PC-9 (cell line): ENCODE measurements at places on chromosomes 6 and 20.

- H3K36me3 ChIP-seq: no peaks in the 10 kb centered on the region
- no peak within 1 kb of the TSS for H3K27ac ChIP-seq
- peaks cover 16% of the 10 kb centered on the region for H3K4me1 ChIP-seq
- no peak for DNase-seq
Measured at GRCh38 chr6:31157513-31158139, at the start of gene CCHCR1. Gene CCHCR1 (minus strand): TSS chr6:31157802. CDS start chr6:31157600, 202 bp downstream.

GRCh38 chr6:156971153-156971885, 194.1 kb downstream of the ARID1B start:
- H3K36me3 ChIP-seq: no peaks in the 10 kb centered on the region
- no peak overlapping the region for H3K4me3 ChIP-seq
- DNase-seq: no peak
- H3K27ac ChIP-seq: no peak overlapping the region
- H3K4me1 ChIP-seq: no peaks in the 10 kb centered on the region

DNA sequence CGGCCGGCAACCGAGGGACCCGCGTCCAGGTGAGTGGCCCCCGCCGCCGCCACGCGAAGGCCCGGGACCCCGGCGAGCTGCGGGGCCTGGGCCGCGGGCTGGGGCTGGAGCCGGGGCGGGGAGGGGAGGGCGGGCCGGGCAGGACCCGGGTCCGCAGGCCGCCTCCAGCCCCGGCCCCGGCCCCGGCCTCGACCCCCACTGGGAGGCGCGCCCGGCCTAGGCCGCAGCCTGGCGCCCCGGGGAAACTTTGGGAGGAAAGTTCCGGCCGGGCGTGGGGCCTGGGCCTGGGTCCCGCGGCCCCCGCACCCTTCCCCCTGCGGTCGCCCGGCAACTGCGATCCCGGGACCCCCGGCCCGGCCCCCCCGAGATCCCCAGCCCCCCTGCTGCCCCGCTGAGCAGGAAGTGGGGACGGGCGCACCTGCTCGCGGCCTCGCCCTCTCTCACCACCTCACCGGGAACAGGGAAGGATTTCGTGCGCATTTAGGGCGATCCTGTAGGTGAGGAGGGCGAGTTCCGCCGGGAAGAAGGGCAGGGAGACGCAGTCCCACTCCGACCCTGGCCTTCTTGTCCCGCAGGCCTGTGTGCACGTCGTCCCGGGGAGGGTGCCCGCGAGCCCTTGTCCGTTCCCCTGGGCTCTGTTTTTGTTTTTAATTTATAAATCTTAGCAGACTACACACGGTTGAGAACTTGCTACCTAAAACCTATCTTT, 402 bp downstream of the OSBPL2 start:
- H3K4me3 ChIP-seq: peak overlapping the region; percentile 90
- DNase-seq: peak; percentile 51
- peak overlapping the region; percentile 41 for H3K27ac ChIP-seq

DNA sequence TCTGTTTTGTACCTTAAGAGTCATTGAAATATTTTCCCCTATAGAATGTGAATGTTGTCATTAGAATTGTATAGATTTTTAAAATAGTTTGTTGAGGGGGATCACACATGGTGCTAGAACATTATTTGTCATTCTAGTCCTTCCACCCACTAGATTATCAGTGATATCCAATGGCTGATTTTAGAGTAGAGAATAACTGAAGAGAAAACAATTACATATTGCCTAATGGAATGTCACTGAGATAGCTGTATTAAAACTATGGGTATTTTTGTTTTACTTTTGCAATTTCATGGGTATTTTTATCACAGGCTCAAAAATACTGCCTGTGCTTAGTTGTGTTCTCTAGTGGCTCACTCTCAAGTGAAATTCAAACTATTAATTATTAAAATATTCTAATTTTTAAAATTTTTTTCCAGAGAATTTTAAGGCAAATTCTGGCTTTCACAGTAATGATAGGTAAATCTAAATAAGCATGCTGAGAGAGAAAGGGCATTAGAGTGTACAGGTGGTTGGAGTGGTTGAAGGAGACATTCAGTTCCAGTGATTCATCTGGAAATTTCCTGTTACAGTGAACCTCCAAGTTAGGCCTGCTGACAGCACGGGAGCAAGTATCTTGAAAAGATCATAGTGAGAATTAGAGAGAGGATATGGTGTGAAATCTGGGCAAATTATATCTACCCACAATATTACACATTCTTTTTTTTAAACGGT, 399.6 kb downstream of the NKAIN2 start:
- no peaks in the 10 kb centered on the region for H3K36me3 ChIP-seq
- H3K27ac ChIP-seq: no peak overlapping the region
- no peak overlapping the region for H3K4me3 ChIP-seq
- H3K4me1 ChIP-seq: no peaks in the 10 kb centered on the region
- no peaks in the 10 kb centered on the region for H3K27me3 ChIP-seq

- H3K27ac ChIP-seq: no peak overlapping the region
- H3K27me3 ChIP-seq: no peaks in the 10 kb centered on the region
- H3K36me3 ChIP-seq: no peaks in the 10 kb centered on the region
- H3K4me3 ChIP-seq: no peak overlapping the region
Measured at GRCh38 chr6:164563924-164564323, 745.5 kb downstream of the C6orf118 start.

DNA sequence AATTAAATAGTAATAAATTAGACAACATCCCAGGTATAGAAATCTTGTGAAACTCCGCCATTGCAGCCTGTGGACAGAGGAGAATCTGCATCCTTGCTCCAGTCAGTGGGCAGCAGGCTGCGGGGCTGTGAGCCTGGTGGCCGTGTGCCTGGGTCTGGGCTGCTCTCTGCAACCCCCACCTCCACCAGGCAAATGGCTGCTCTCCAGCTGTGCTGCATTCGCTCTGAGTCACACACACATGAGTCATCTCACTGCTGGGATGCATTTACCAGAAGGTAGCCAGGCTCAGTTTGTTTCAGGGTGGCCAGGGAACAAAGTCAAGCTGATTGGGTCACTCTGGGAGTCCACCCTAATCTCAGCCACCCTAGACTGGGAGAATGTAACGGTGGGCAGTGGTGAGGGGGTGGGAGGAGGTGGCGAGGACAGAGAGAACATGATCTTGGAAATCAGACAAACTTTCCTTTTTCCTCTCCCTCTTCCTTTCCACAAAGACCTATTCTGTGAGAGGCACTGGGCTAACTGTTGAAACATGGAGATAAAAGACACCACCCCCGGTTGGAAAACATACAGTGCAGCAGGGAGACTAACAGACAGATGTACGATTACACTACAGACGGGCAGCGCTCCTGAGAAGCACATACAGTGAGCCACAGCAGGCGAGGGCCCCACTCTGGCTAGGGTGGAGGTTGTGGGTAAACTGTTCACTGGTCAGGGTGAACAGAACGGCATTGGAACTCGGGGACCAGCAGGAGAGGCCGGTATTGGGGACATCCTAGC, 59.2 kb downstream of the TRAM2 start:
- DNase-seq: peak; percentile 71
- no peak overlapping the region for H3K4me3 ChIP-seq
- peak overlapping the region; percentile 42 for H3K27ac ChIP-seq
- no peaks in the 10 kb centered on the region for H3K27me3 ChIP-seq
- H3K36me3 ChIP-seq: no peaks in the 10 kb centered on the region

DNA sequence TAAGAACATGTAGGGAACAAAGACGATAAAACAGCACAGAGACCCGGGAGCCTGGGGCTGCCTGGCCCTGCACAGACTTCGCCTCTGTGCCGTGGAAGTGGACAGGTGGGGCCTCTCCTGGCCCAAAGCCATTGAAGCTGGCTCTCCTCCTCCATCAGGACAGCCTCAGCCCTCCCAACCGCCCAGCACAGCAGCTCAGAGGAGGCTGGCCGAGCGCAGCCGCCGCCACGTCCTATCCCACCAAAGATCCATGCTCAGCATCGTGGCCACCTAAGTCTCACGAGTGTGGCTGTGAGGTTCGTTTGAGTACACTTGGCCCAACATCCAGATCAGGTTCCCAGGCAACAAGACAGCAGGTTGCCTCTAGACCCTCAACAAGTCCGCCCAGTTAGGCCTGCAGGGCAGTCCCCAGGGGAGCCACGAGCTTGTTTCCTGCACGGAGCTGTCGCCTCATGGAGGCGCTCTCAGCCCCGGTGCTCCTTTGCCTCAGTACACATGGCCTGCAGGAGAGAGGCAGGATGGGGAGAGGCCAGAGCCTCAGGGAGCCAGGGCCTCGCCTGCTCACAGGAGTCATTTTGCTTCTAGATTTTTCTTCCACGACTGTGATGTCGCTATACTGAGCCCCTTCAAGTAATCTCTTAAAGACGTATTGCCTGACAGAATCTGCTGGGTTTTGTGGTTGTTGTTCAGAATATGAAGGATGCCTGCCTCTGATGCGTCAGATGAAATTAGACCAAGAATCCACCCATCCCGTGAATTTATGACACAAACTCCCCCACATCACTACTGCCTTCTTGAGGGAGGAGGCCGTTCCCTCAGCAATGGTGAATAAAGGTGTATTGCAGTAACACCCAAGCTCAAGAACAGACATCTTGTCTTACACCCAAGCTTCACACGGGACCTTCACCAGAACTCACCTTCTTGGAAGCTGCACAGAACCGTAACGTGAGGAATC, 102.7 kb downstream of the RNASET2 start:
- H3K4me1 ChIP-seq: no peaks in the 10 kb centered on the region
- no peak overlapping the region for H3K4me3 ChIP-seq
- no peaks in the 10 kb centered on the region for H3K36me3 ChIP-seq
- peaks cover 6% of the 10 kb centered on the region; the same call in 1 of the 2 replicates for H3K27me3 ChIP-seq

DNA sequence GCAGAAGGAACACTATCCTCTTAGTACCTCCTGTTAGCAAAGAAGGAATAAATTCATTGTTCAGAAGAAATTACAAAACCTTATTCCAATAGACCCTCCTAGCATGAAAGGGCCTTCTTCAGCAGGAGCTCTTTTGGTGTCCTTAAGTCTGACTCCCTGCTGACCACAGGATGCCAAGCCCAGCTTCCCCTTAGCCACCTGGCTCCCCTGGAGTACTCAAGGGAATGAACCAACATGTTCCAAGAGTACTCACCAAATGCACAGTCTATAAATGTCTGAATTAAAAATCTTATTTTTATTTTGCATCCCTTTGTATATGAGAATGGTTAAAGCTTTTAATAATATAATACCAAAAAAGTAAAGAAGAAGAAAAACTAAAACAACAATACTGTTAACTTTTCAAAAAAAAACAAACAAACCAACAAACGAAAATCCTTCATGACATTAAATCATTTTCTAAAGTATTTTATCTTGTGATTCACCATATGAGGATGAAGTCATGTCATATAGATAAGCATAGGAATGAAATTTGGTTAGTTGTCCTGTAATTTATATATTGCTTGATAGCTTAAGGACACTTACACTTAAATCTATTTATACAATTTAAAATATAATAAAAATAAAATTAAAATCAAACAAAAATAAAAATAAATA, 1355.1 kb downstream of the HACE1 start:
- H3K4me3 ChIP-seq: no peak overlapping the region
- no peaks in the 10 kb centered on the region for H3K36me3 ChIP-seq
- no peak for DNase-seq

DNA sequence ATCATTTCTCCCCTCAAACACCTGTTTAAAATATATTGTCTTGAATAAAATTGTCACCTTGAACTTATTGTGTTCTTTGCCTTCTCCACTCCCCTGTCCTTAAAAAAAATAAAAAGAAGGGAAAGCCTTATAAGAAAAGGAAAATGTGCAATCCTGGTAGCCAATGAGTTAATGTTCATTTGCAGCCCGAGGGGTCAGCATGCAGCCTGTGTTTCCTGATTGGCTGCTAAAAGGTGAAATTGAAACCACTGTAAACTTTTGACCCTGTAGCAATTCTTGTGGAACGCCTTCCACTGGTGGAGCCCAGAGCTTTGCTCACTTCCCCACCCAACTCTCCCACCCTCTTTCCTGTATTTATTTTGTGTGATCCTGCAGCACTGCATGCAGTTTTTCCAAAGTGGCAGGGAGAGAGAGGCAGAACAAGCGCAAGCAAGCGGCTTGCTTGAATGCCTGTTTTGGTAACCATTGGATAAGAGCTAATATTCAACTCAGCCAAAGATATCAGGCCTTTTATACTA, 74.9 kb downstream of the NCOA3 start:
- no peaks in the 10 kb centered on the region for H3K27me3 ChIP-seq
- peaks cover 25% of the 10 kb centered on the region for H3K36me3 ChIP-seq
- H3K27ac ChIP-seq: peak overlapping the region; percentile 64
- peak; percentile 75 for DNase-seq
- peaks cover 67% of the 10 kb centered on the region for H3K4me1 ChIP-seq

GRCh38 chr20:47711046-47711752, 74.1 kb downstream of the SULF2 start:
- H3K36me3 ChIP-seq: peaks cover 43% of the 10 kb centered on the region
- DNase-seq: no peak
- H3K4me3 ChIP-seq: no peak overlapping the region
- no peak overlapping the region for H3K27ac ChIP-seq
- H3K4me1 ChIP-seq: no peaks in the 10 kb centered on the region

DNA sequence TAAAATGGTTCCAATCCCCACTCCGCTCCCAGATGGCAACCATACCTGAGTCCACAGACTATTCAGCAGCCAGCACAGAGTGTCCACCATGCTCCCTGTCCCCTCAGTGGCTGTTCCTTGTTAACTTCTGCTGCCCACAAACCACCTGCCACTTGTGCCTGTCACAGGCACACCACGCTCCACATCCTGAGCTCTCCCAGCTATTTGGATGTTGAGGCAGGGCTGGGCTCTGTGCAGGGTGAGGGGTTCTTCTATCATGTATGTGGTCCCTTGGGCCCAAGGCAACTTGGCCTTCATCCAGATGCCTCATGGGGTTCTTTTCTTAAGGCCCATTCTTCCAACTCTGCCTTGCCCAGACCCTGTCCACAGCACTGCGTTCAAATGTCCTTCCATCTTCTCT, 34.0 kb upstream of the NXT1 start:
- no peak overlapping the region for H3K4me3 ChIP-seq
- no peak overlapping the region for H3K27ac ChIP-seq
- H3K36me3 ChIP-seq: no peaks in the 10 kb centered on the region
- 0 out of 2 replicates have a peak, but pooled peaks cover 8% of the 10 kb centered on the region for H3K4me1 ChIP-seq

- H3K27ac ChIP-seq: peak overlapping the region; percentile 86
- peaks cover 31% of the 10 kb centered on the region for H3K4me1 ChIP-seq
- H3K4me3 ChIP-seq: peak overlapping the region; percentile 98; the same call in 1 of the 2 replicates
Measured at GRCh38 chr6:32177183-32177787, 920 bp upstream of the RNF5 start.

DNA sequence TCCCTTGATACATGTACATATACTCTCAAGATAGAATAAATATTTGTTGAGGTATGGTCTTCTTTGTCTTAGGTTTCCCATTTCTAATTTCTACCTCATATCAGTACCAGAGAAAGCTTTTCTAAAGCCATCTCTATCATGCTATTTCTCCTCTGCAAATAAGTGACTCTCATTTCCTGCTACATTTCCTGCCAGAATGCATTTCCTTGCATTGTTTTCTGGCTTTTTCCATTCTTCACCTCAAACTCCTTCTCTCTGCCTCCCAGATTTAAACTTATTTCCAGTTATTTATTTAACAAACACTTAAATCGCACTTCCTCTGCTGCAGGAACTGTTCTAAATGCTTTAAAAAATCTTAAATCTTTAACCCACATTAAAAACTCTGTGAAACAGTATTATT, 74.4 kb upstream of the STMND1 start:
- no peaks in the 10 kb centered on the region for H3K27me3 ChIP-seq
- no peak overlapping the region for H3K27ac ChIP-seq
- 0 out of 2 replicates have a peak, but pooled peaks cover 3% of the 10 kb centered on the region for H3K4me1 ChIP-seq
- H3K36me3 ChIP-seq: no peaks in the 10 kb centered on the region
